Hypothalamus (tissue), 51 donors: ENCODE measurements at places on chromosomes 13 and 19.

- no peak for DNase-seq
These were observed 60.2 kb downstream of the ITGBL1 start for GRCh38 chr13:101512650-101513049.

- DNase-seq, result no peak
These were observed 325.1 kb downstream of the DCT start for GRCh38 chr13:94154367-94154766.

DNA sequence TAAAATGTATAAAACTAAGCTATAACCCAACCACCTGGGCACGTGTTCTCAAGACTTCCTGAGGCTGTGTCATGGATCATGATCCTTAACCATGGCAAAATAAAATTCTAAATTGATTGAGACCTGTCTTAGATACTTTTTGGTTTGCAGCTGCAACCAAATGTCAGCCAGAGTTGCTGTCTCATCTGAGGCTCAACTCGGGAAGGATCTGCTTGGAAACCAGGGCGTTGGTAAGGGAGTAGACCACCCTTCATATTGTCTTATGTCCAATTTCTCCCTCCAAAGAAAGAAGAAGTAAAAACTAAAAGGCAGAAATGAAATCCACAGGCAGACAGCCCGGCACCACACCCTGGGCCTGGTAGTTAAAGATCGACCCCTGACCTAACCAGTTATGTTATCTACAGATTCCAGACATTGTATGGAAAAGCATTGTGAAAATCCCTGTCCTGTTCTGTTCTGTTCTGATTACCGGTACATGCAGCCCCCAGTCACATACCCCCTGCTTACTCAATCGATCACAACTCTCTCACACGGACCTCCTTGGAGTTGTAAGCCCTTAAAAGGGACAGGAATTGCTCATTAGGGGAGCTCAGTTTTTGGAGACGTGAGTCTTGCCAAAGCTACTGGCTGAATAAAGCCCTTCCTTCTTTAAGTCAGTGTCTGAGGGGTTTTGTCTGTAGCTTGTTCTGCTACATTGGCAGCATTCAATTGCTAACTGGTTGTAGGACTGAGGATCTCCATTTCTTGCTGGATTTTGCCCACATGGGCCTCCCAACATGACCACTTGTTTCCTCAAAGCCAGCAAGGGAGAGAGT lies 22.9 kb upstream of the IGSF23 start:
- no peak for DNase-seq

GRCh38 chr19:4016903-4017638 lies 9.5 kb downstream of the PIAS4 start:
- no peak for DNase-seq

- no peak for DNase-seq
These were observed 9.5 kb upstream of the URAD start for GRCh38 chr13:27997904-27998522.

DNA sequence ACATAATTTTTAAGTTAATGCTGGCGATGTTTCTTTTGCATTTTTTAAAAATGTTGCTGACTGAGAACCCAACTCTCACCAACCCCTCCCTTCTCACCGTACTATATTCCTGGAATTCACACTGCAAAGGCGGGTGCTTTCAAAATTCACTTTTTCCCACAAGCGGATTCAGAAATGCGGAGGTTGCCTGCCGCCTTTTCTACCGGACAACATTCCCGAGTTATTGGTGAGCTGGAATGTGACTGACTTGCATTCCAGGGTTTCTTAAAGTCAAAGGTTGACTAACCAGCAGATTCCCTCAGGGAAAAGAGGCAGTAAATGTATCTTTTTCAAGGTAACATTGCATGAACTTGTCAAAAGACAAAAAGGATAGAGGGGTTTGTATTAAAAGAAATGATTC lies 113.3 kb downstream of the RAB20 start:
- no peak for DNase-seq

DNA sequence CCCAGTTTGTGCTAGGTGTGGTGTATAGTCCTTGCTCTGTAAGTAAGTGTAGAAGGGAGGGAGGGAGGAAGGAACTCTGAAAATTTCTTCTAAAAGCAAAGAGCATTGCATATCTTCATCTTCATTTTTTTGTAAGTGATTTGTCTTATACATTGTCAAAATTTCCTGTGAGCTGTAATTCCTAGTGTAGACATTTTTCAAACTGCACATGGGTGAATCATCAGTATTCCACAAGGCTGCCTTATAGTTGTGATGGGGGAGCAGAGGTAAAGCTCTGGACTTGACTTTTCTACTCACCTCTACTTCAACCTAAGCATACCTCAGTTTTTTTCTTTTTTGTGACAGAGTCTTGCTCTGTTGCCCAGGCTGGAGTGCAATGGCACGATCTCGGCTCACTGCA lies 86.9 kb downstream of the CDK8 start:
- DNase-seq, result no peak

- DNase-seq, result no peak
These were observed 687 bp downstream of the MATK start for GRCh38 chr19:3785451-3785937.

DNA sequence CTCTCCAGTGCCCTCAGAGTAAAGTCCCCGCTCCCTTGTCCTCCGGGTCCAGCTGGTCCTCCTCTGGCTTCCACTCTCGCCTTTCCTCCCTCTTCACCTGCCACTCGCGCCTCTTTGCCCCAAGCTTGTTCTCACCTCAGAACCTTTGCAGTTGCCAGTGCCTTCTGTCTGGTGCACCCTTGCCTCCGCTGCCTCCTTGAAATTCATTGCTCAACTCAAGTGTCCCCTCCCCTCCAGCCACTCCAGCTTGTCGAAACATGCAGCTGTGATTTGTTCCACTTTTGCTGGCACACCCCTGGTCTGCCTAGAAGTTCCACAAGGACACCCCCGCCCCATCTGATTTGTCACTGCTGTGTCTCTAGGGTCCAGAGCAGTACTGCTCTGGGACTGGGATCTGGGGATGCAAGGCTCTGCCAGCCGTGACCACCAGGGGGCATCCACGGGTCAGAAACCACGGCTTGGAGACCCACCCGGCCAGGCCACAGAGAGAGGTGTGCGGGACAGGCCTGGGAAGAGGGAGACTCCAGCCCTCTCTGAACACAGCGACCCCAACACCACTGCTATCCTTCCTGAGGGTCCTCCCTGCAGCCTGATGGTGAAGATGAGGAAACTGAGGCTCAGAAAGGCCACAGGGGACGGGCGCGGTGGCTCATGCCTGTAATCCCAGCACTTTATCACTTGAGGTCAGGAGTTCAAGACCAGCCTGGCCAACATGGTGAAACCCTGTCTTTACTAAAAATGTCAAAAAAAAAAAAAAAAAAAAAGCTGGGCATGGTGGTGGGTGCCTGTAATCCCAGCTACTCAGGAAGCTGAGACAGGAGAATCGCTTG lies 49.9 kb downstream of the AP1M1 start:
- DNase-seq, result peak; percentile 62

- no peak for DNase-seq
These were observed 423.8 kb upstream of the GPC6 start for GRCh38 chr13:92802776-92803175.

- peak; percentile 62 for DNase-seq
These were observed at the start of gene ZNF878 for GRCh38 chr19:12052497-12053169. Gene ZNF878 (minus strand): TSS chr19:12052961. CDS start chr19:12052801, 160 bp downstream.

DNA sequence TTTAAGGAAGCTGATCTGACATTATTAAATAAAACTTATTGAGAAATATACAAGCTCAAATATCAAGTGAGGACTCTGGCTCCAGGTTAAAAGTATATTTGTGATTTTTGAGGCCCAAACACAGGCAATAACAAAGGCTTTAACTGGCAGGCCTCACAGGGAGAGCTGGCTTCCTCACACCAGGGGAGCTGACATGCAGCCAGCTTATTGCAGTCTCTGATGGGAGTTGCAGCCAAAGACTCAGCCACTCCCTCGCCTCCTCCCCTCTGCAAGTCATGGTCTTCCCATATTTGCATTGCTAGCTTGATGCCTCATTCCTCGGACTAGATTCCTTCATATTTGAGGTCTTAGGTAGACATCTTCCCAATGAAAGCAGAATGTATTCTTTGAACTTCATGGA lies 647.1 kb upstream of the SLITRK6 start:
- no peak for DNase-seq
